Stimulated activated CD4-positive, alpha-beta T cell treated with anti-CD3 and anti-CD28 coated beads, Interleukin-1b, Interleukin-23, amount 100 ng/mL, for 1 hour (primary cell): ENCODE measurements at places on chromosomes 4 and X.

GRCh38 chrX:148755111-148755510 lies 254.7 kb downstream of the AFF2 start:
- no peak for DNase-seq

DNA sequence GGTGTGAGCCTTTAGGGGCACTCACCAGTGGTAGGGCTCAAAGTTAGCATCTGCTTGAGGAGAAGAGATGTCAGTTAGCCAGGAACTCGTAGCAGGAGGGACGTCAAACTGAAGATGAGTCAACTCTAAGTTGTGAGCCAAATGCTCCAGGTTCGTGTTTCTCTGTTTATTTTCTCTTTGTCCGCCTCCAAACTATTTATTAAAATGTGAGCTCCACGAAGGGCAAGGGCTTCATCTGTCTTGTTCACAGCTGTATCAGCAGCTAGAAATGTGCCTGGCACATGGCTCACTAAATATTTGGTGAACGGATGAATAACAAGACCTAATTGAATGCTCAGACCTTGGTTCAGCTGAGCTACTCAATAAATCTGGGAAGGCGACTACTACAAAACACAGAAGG lies 248.9 kb downstream of the BCOR start:
- no peak for DNase-seq

DNA sequence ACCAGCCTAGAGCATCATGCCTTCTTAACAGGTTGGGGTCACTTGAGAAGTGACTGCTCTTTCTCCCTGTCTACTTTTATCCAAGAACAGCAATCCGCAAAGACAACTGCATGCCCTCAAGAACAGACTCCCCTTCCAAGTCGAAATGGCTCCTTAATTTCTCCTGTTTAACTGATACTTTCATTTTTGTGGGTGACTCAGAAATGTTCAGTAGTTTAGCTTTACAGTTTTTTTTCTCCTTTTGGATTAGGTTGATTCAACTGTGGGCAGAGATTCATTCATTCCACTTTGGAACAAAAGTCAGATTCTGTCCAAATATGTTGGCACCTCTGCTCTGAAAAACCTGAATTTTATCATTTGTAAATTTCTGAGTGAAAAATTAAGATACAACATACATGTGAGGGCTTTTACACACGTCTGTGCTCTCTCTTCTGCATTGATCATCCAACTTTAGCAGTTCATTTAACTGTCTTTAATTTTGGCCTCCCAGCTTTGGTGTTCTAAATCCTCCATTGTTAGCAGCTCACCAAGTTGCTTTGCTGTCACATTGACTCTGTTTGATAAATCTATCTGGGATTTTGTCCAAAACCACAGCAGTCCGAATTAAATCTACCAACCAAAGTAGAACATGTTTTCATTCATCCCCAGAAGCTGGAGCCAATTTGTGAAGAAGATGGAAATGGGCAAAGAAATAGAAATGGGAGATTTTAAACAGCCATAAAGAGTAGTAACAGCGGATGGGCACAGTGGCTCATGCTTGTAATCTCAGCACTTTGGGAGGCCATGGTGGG lies 50.0 kb downstream of the HOPX start:
- DNase-seq, result no peak

DNA sequence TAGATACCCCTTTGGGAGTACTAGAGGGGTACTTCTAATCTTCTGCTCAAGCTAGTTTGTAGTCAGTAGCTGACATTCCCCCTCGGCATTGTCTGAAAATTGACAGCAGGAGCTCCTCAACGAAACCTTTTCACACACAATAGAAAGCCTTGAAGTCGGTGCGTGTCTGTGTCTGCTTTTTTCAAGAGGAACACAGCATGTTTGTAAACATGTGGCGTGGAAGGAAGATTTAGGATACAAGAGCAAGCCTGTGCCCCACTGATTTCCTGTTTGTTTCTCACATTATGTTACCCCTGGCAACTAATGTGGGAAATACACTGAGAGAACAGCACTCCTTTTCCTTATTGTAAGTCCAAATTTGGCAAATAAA lies 252.6 kb downstream of the ANKRD50 start:
- no peak for DNase-seq
